ENCODE measurements at places on chromosomes 2 and 18. TPM values are rescaled to one million over a fixed set of nuclear protein-coding genes. Genes with fewer than 3 reads are reported as not detected.

REG3G gene
- total RNA-seq = not detected

ASB18 gene
- not detected for total RNA-seq

CFAP221 gene
- 0.22 TPM for total RNA-seq

FAM98A gene
- 52.9 TPM for total RNA-seq

TEKT4 gene
- not detected for total RNA-seq

SKOR2 gene
- total RNA-seq = not detected

LTBP1 gene
- 29.6 TPM for total RNA-seq

ASB3 gene
- total RNA-seq = 11.9 TPM

WIPF1 gene
- 25.2 TPM for total RNA-seq

SULT1C2 gene
- 0.59 TPM for total RNA-seq

EVX2 gene
- total RNA-seq = not detected

SEPTIN10 gene
- 44.1 TPM for total RNA-seq

CGREF1 gene
- 7.8 TPM for total RNA-seq

ALPI gene
- total RNA-seq = not detected

CBLN2 gene
- total RNA-seq = 0.42 TPM

GPAT2 gene
- total RNA-seq = not detected

ABCG5 gene
- total RNA-seq = not detected

MAIP1 gene
- total RNA-seq = 35.3 TPM

CACNB4 gene
- 0.08 TPM for total RNA-seq

PRSS56 gene
- 0.21 TPM for total RNA-seq

PLA2R1 gene
- 1.9 TPM for total RNA-seq

EGR4 gene
- 0.28 TPM for total RNA-seq

NYAP2 gene
- total RNA-seq = not detected

FBXO48 gene
- 0.55 TPM for total RNA-seq

G6PC2 gene
- total RNA-seq = not detected

CRYGC gene
- not detected for total RNA-seq

SNTG2 gene
- total RNA-seq = not detected

Data from A549 treated with Mapracorat at 1 μM for 4 hours (cell line).